Temporal lobe (tissue), 4 donors: ENCODE measurements at places on chromosomes 7 and 10. TPM values are rescaled to one million over a fixed set of nuclear protein-coding genes. Genes with fewer than 3 reads are reported as not detected.

Gene GRID1
- 8.6 TPM for total RNA-seq

Gene SFTPA1
- total RNA-seq = not detected

Gene ZNF680
- total RNA-seq = 45.5 TPM

Gene HOXA3
- total RNA-seq = not detected
